ENCODE measurements at places on chromosomes 11 and 22. TPM values are rescaled to one million over a fixed set of nuclear protein-coding genes. Genes with fewer than 3 reads are reported as not detected.
A peak's percentile ranks its signal among the peaks of the same experiment; 100 is the strongest.

The PLXNB2 gene
- total RNA-seq: 210 TPM

The SMIM38 gene
- 1.6 TPM for total RNA-seq

The TTLL1 gene
- total RNA-seq: 5.9 TPM

The OR2D2 gene
- not detected for total RNA-seq

The PGR gene
- total RNA-seq: 14.1 TPM

DNA sequence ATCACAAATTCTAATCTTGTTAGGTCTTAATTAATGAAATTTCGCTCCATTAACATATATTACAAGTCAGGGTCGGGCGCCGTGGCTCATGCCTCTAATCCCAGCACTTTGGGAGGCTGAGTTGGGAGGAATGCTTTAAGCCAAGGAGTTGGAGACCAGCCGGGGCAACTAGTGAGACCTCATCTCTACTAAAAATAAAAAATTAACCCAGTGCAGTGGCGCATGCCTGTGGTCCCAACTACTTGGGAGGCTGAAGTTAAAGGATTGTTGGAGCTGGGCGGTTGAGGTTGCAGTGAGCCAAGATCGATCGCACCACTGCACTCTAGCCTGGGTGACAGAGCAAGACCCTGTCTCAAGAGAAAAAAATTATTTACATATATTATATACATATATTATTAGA lies 1.9 kb downstream of the TMA7B start:
- H3K4me3 ChIP-seq: no peak overlapping the region
- no peaks in the 10 kb centered on the region for H3K36me3 ChIP-seq
- H3K27me3 ChIP-seq: no peaks in the 10 kb centered on the region

GRCh38 chr11:1089738-1090599 lies 15.3 kb downstream of the MUC2 start:
- H3K27ac ChIP-seq: no peak overlapping the region
- DNase-seq: peak; percentile 37
- H3K4me3 ChIP-seq: no peak overlapping the region
- no peaks in the 10 kb centered on the region for H3K27me3 ChIP-seq
- H3K4me1 ChIP-seq: no peaks in the 10 kb centered on the region
- H3K36me3 ChIP-seq: no peaks in the 10 kb centered on the region

DNA sequence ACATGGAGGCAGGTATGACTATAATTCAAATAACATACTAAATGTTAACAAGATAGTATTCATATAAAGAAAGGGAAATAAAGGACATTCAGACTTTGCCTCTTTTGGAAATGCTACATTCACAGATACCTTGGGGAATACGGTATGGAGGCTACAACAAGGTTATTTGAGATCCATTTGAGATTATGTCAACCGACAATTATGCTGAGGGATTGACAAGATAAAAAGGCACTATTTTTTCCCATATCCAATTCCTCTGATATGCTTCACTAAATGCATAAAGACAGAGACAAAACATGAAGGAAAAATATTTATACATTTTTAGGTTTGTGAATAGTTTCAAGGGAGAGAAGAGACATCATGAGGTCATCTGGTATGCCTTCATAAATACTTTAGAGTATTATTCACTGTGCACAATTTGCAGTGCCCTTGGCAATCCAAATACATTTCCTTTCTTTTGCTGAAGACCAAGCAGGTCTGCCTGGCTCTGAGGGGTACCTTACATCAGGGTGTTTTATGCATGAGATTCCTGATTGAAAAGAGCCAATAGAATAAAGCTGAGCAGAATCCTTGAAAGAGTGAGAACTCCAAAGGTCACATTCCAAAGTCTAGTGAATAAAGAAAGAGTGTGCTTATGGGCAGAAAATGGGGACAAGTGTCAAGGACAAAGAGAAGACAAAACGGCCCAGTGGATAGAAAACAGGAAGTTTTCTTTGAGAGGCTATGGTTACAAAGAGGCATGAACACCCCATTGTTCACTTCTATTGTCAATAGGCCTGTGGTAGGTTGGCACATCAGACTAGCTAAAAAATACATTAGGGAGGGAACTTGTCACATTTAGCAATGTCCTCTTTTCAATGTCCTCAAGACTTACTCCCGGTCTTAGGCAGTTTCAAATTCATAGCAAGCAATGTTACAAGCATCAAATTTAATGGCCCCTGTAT lies 455.8 kb downstream of the LRRC4C start:
- DNase-seq: no peak
- H3K4me1 ChIP-seq: no peaks in the 10 kb centered on the region
- no peaks in the 10 kb centered on the region for H3K36me3 ChIP-seq
- H3K27ac ChIP-seq: no peak overlapping the region
- H3K27me3 ChIP-seq: no peaks in the 10 kb centered on the region
- H3K4me3 ChIP-seq: no peak overlapping the region

DNA sequence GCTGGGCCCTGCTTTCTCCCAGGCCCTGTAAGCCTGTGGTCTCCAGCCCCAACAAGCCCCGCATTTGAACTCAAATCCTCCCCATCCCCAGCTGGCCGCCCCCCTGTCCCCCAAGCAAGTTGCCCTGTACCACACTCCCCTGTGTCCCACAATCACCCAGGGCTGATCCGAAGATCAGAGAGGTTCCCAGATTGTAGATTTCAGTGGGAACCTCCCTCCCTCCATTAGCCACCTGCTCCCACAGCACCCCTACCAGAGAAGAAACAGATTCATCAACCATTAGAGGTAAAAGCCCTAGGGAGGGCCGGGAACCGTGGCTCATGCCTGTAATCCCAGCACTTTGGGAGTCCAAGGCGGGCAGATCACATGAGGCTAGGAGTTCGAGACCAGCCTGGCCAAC lies 107.5 kb downstream of the FEZ1 start:
- H3K4me1 ChIP-seq: no peaks in the 10 kb centered on the region
- no peaks in the 10 kb centered on the region for H3K36me3 ChIP-seq
- H3K27me3 ChIP-seq: no peaks in the 10 kb centered on the region
- H3K4me3 ChIP-seq: no peak overlapping the region
- H3K27ac ChIP-seq: no peak overlapping the region

DNA sequence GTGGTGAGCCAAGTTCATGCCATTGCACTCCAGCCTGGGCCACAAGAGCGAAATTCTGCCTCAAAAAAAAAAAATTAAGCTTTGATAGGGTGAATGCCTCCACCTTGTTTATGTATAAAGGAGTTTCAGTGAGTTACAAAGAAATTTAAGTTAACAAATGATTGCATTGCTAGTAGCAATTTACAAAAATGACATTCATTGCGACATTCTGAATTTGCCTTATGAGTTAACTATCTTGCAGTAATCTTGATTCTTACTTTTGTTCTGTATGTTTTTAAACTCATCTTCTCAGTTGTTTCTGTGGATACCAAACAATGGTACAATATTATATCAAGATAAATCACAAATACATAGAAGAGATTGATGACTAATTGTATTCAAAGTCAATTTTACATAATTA lies 207.0 kb downstream of the DDX10 start:
- no peaks in the 10 kb centered on the region for H3K27me3 ChIP-seq
- no peaks in the 10 kb centered on the region for H3K36me3 ChIP-seq
- no peak overlapping the region for H3K27ac ChIP-seq
- H3K4me3 ChIP-seq: no peak overlapping the region
- H3K4me1 ChIP-seq: no peaks in the 10 kb centered on the region
- no peak for DNase-seq

DNA sequence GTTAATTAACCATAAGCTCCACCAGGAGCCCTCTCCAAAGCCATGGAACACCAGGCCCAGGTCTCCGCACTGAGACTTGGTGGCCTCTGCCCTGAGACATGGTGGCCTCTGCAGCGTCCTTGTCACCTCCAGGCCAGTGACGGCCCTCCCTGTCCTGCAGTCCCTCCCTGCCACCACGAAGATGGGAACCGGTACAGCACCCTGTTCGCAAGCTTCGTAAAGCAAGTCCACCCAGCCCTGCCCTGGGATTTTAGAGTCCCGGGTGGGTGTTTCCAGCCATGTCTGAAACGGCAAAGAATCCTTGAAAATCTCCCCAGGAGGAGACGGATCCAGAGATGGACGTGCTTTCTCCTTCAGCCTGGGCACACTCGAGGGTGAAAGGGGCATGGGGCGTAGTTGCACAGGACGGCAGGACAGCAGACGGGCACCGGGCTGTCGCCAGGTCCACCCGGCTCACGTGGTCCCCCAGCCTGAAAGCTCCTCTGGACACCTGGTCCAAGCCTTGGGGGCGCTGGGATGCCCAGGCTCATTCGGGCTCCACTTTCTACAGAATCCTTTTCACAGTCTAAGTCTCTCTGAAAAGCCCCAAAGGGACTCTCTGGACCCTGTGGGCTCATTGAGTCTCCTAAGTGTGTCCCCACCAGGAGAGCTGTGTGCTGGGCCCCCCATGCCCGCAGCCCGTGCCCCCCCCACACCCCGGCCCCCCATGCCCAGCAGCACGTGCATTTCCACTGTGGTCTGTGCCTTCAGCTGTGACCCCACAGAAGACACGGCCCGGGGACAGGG lies 456.2 kb downstream of the BRD1 start:
- no peaks in the 10 kb centered on the region for H3K27me3 ChIP-seq
- no peak overlapping the region for H3K4me3 ChIP-seq
- no peak overlapping the region for H3K27ac ChIP-seq

DNA sequence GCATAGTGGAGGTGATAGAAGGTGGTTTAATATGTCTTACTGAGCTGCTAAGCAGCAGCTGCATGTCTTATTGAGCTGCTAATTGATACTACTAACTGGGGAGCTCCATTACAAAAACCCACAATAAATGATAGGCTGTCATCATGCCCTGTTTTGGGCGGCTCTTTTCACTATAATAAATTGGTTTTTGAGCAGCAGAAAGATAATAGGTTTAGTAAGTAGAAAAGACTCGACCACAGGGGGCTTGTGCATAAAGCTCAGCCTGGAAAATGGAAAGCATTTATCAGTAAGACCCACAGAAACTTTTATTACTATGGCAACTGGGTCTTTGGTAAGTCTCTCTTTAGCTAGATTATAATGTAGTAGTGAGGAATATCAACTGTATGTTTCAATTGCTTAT lies 117.6 kb downstream of the LDLRAD3 start:
- no peak for DNase-seq
- H3K36me3 ChIP-seq: no peaks in the 10 kb centered on the region
- H3K4me1 ChIP-seq: no peaks in the 10 kb centered on the region
- H3K27me3 ChIP-seq: no peaks in the 10 kb centered on the region
- no peak overlapping the region for H3K27ac ChIP-seq

DNA sequence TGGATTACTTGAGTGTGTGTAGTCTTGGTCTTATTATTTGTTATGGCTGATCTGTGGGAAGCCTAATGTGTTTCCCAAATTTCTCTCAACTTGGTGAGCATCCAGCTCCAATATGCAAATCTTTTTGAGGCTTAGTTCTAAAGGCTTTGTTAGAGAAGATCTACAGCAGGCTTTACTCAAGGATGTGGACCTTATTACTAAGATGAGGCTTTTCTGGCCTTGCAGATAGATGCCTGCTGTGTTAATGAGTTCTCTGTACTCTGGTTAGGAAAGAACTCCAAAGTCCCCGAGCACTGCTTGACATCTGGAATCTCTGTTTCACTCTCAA lies 24.1 kb downstream of the MYEOV start:
- no peaks in the 10 kb centered on the region for H3K36me3 ChIP-seq
- H3K4me1 ChIP-seq: no peaks in the 10 kb centered on the region
- no peaks in the 10 kb centered on the region for H3K27me3 ChIP-seq
- no peak for DNase-seq

GRCh38 chr11:60345489-60345888 lies 18.4 kb downstream of the MS4A6E start:
- H3K36me3 ChIP-seq: no peaks in the 10 kb centered on the region
- no peaks in the 10 kb centered on the region for H3K27me3 ChIP-seq
- no peak overlapping the region for H3K27ac ChIP-seq
- no peak overlapping the region for H3K4me3 ChIP-seq

DNA sequence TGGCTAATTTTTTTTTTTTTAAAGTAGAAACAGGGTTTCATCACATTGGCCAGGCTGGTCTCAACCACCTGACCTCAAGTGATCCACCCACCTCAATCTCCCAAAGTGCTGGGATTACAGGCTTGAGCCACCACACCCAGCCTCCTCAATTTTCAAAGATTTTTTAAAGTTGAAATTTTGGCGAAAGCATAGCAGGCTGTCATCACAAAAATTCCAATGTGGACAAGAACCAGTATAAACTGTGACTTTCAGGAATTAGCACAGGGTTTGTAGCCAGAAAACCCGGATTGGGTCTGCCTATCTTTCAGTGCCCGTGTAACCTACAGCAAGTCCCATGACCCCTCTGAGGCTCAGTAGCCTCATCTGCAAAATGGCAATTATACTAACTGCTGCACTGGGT lies 80.2 kb downstream of the SGSM3 start:
- H3K36me3 ChIP-seq: no peaks in the 10 kb centered on the region
- H3K27ac ChIP-seq: no peak overlapping the region
- DNase-seq: no peak
- no peaks in the 10 kb centered on the region for H3K27me3 ChIP-seq

DNA sequence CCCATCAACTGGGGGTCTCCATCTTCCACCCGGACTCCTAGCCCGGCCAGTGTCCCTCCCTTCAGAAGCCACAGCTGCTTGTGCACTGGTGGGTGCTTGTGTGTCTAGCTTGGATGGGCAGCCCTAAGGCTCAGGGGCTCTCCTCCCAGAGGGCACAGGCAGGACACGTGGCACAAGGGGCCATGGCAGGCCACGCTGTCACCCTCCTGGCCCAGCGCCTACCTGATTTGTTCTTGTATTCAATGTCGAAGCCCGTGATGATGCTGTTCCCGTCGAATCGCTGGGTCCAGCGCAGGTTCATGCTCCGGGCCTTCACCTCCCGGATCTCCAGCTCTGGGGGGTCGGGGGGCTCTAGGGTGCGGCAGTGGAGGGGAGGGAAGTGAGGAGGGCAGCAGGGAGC lies 152.6 kb downstream of the CEP164 start:
- H3K4me1 ChIP-seq: no peaks in the 10 kb centered on the region
- DNase-seq: no peak
- H3K4me3 ChIP-seq: no peak overlapping the region
- no peaks in the 10 kb centered on the region for H3K27me3 ChIP-seq
- no peaks in the 10 kb centered on the region for H3K36me3 ChIP-seq

GRCh38 chr11:120168108-120168959 lies 30.4 kb upstream of the TRIM29 start:
- no peaks in the 10 kb centered on the region for H3K36me3 ChIP-seq
- no peak overlapping the region for H3K27ac ChIP-seq
- H3K4me3 ChIP-seq: no peak overlapping the region

DNA sequence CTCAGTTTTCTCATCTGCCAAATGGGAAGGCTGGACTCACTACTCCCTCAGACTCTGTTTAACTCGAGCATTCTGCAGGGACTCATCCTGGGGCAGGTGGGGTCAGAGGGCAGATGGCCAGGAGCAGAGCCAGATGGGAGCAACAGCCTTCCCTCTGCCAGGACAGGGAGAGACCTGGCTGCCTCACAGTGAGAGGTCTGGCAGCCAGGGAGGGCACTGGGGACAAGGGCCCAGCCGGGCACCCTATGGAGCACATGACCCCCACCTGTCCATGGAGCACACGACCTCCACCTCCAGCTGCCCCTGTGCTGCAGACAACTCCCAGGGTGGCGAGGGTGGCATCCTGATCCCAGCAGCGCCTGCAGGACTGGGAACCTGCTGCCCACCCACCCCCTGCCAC lies 67.4 kb downstream of the IGLL1 start:
- no peaks in the 10 kb centered on the region for H3K4me1 ChIP-seq
- H3K27me3 ChIP-seq: no peaks in the 10 kb centered on the region
- no peak overlapping the region for H3K27ac ChIP-seq
- H3K4me3 ChIP-seq: no peak overlapping the region
- H3K36me3 ChIP-seq: no peaks in the 10 kb centered on the region

GRCh38 chr11:130359419-130359818 lies 44.7 kb upstream of the ZBTB44 start:
- no peak overlapping the region for H3K4me3 ChIP-seq
- no peaks in the 10 kb centered on the region for H3K4me1 ChIP-seq
- H3K27ac ChIP-seq: no peak overlapping the region
- DNase-seq: no peak

GRCh38 chr11:21464601-21465193 lies 728.2 kb upstream of the ANO5 start:
- no peaks in the 10 kb centered on the region for H3K36me3 ChIP-seq
- no peaks in the 10 kb centered on the region for H3K27me3 ChIP-seq
- H3K4me3 ChIP-seq: no peak overlapping the region
- DNase-seq: no peak
